ENCODE measurements at places on chromosomes 16 and 17. TPM values are rescaled to one million over a fixed set of nuclear protein-coding genes. Genes with fewer than 3 reads are reported as not detected.

GRCh38 chr16:24700549-24701392, 28.7 kb upstream of the TNRC6A start:
- no peak for DNase-seq

Gene CDH1
- total RNA-seq: 265 TPM

DNA sequence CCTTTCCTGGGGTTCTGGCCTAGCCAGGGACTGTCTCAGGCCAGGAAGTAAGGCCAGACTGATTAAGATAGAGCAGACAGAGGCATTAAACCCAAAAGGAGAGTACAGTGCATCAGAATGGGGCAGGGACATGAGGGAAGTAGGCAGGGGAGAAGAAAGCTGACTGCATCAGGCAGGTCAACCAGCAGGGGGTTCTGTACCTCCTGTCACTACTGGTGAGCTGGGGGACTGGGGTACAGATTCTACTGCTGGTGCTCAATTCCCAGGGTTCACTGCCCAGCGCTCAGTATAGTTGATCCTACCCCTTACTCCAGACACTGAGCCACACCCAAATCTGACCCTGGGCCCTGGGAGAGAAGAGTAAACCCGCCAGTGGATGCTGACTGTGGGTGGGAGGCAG, 12.9 kb upstream of the MTMR4 start:
- no peak for DNase-seq

DNA sequence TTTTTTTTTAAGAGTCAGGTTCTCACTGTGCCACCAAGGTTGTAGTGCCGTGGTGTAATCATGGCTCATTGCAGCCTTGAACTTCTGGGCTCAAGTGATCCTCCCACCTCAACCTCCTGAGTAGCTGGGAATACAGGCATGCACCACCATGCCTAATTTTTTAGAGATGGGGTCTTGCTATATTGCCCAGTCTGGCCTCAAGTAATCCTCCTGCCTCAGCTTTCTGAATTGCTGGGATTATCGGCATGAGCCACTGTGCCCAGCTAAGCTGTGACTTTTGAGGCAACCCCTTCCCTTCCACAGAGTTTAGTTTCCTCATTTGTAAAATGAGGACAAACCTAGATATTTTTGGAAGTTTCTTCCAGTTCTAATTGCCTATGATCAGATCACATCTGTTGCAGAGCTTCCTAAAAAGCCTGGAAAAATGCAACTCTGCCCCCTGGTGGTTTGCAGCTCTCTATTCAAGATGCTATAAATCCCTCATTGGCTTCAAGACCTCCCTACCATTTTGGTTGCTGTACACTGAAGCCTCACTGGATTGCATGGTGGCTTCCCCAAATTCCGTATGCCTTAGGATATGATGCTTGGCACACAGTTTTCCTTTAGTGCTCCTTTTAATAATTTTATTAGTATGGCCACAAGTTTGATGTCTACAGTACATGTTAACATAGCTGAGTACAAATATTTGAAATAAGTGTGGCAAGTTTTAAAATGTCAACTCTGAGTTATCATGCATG, 19.3 kb downstream of the GDE1 start:
- peak; percentile 79 for DNase-seq

Gene BEAN1
- 0.07 TPM for total RNA-seq

DNA sequence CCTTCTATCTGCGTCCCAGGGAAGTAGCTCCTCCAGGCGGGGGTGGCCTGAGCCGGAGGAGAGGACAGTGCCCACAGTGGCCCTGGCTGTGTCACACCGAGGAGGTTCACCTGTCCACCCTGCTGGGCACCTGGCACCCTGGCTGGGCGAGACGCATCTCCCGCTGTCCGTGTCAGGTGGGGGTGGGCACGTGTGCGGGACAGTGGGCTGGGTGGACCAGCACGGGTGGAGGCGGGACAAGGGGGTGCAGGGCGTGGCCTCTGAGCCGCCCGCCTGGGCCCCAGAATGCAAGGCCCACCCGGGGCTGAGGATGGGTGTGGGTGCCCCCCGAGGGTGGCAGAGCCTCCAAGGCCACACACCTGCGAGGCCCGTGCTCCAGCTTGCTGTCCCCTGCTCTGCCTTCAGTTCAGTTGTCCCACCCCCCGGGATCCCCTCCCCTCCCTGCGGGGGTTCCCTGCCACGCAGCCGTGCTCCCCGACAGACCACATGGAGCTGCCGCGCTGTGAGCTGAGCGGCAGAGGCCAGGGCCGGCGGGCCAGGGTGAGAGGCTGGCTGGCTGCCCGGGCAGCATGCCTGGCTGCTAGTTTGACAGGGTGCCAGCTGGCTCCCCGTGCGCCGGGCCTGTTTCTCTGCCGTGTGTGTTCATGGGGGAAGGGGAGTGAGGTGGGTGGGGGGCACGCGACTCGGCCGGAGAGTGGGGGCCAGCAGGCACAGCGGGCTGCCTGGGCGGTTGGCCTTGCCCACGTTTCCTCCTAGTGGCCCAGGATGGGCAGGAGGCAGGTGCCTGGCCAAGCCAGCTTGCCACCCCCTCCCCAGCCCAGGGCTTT, 33.9 kb downstream of the BAHCC1 start:
- no peak for DNase-seq

DNA sequence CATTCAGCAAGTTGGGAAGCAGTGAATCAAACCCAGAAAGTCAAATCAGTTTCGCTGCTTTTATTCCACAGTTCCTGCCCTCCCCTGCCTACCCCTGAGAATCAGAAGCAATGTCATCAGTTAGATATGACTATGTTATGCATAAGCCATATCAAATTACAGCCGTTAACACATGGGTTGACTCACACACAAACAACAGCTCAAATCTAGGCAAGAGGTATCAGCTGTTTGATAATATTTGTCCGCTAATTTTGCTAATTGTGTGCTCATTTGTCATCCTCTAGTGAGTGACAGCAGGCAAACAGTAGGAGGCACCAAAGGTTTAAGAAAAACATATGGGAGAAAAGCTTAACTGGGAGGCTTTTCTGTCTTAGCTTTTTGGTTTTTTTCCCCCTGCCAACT, 327.4 kb upstream of the CCL2 start:
- no peak for DNase-seq

GRCh38 chr16:21227866-21228265, 5.6 kb upstream of the ANKS4B start:
- DNase-seq: no peak

Gene CCDC57
- total RNA-seq: 15.1 TPM

- DNase-seq: peak; percentile 59
These were observed 963 bp upstream of the APRT start for GRCh38 chr16:88812513-88813268.

- DNase-seq: peak; percentile 50
These were observed 223.2 kb upstream of the DYNLRB2 start for GRCh38 chr16:80317599-80318037.

Gene KRTAP4-5
- not detected for total RNA-seq

Gene SLC35G3
- not detected for total RNA-seq

Gene SDR42E2
- total RNA-seq: 0.13 TPM

Gene TOM1L1
- total RNA-seq: 58.5 TPM

DNA sequence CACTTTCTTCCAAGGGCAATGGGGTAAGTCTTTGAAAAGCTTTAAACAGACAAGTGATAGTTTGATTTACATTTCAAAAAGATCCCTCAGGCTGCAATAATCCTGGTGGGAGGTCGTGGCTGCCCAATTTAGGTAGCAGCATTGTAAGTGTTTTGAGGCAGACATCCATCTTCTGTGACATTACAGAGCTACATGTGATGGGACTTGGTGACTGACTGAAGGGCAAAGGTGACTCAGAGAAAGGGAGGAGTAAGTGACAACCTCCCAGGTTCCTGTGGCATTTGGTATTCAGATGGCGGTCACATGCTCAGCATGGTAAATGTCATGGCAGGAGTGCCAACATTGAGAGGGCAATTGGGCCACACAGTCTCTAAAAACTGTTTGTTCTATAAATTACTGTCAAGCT, 26.5 kb downstream of the STAT3 start:
- no peak for DNase-seq

Gene ZNF75A
- total RNA-seq: 31.5 TPM

Gene CACNG1
- not detected for total RNA-seq

DNA sequence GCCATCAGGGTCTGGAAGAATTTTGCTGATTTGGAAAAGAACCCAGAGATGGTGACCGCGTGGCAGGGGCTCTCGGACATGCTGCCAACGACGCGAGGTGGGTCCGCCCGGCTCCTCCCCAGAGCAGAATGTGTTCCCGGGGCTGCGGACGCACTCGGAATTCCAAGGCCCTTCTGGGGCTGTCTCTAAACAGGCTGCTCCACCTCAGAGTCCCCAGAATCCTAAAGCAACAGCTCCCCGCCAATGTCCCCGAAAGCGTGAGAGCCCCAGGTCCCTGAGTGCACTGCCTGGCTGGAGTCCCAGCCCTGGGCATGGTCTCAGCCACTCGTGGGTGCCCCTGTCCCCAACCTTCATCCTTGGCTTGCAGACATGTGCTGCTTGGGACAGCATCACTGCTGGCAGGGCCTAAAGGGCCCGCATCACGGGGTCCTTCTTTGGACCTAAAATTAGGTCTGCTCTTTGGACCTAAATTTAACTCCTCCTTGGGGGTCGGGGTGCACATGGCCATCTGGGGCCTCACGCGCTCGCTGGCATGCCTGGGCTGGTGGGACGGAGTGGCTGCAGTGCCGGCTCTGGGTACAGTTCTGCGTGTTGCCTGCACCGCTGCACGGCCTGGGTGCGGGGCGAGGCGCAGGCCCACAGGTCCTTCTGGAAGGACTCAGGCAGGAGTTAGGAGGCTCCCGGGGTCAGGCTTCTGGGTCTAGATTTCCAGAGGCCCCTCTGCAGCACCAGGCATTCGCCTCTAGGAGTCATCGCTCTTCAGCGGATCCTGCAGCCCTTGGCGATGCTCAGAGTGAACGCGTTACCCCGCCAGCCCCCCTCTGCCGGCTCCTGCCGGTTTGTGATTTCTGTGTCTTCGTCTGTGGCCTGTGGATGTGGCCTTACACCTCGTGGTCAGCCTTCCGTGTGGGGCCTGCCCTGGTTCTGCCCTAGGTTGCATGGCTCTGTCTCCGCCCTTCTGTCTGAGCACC, 41.9 kb upstream of the CHMP6 start:
- DNase-seq: peak; percentile 61

DNA sequence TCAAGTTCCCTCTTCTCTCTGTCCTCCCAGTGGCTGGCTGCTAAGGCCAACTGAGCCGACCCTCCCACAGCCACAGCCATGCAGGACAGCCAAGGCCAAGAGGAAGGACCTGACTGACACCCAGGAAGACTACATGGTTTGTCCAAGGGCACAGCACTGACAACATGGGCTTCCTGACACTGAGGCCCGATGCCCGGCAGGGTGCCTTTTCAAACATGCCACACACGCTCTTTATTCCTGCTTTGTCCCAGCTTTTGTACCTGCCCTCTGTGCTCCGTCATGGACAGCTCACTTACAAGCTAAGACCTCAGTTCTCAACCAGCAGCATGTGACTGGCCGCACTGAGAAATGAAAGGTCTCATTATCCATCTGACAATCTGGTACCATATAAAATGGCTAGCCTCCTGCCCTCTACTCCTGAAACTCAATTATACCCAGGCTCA, 45.8 kb downstream of the TEX2 start:
- DNase-seq: no peak

Gene SLC35G6
- 0.18 TPM for total RNA-seq

DNA sequence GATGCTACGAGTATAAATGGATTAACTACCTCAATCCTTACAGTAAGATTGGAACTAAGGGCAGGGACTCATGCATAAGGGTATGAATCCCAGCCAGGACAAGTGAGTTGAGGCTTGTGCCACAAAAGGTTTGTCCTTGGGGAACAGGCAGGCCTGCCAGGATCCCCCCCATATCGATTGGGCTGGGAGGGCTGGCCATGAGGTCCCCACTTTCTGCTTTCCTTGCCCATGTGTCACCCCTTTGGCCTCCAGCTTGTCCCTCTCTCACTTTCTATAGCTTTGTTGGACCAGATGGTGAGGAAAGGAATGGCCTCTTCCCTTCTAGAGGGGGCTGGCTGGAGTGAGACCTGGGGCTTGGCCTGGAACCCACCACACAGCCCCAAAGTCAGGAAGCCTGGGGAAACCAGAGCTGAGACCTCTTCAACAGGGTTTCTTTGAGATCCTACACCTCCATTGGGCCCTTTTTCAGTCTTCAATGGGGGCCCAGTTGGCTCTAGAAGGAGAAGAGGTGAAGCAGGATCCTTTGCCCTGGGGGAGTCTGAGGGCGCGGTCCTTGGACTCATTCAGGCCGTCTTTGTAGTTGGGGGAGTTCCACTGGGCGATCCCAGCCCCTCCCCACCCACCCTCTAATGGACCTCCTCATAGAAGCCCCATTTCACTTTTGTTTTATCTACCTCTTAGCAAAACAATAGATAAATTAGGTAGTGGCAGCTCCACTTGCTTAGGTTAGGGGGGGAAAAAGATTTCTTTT, 57.3 kb downstream of the IGF2BP1 start:
- no peak for DNase-seq

Gene KCNH6
- 2.3 TPM for total RNA-seq

Gene CARHSP1
- total RNA-seq: 261 TPM

Data from WTC11 (cell line).